ENCODE measurements at places on chromosomes 11 and 22. TPM values are rescaled to one million over a fixed set of nuclear protein-coding genes. Genes with fewer than 3 reads are reported as not detected.

GRCh38 chr22:38754751-38755154, 1.0 kb downstream of the SUN2 start:
- DNase-seq: no peak

GRCh38 chr11:44939673-44940395, 10.8 kb downstream of the TP53I11 start:
- no peak for DNase-seq

GRCh38 chr11:14380947-14381561, 22.1 kb upstream of the RRAS2 start:
- DNase-seq: peak; percentile 91

DNA sequence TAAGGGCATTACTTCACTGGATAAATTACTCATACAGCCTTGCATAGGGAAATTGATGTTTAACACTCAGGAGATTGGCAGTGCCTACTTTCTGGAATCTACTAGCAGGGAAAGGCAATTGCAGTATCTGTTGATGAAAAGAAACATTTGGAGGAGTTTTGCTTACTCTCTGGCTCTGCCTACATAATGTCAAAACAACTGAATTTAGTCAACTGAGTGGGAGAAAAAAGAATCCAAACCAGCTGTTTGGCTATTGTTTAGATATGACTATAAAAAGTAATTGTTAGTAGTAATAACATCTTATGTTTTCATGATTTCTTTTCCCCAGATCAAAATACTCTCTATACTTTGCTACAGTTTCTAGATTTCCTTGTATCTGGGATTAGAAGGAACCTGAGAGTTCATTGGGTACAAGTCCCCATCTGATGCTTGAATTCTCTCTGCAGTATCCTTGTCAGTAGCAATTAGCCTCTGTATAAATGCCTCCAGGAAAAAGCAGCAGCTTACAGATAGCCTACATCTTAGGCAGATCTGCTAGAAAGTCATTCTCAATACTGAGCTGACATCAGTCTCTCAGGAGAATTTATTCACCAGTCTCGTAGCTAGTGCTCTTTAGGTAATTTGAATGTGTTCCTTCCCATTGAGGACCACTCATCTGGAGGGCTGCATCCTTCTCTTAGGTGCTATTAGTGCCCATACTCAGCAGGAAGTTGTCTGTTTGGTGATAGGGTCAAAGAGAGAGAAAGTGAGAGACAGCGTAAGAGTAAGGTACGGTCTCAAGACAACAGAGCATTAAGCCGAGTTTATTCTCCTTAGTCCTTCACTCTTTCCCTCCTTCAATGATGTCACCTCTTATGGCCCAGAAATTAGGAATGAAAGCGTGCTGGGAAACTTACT, 185.9 kb upstream of the CCDC90B start:
- no peak for DNase-seq

DNA sequence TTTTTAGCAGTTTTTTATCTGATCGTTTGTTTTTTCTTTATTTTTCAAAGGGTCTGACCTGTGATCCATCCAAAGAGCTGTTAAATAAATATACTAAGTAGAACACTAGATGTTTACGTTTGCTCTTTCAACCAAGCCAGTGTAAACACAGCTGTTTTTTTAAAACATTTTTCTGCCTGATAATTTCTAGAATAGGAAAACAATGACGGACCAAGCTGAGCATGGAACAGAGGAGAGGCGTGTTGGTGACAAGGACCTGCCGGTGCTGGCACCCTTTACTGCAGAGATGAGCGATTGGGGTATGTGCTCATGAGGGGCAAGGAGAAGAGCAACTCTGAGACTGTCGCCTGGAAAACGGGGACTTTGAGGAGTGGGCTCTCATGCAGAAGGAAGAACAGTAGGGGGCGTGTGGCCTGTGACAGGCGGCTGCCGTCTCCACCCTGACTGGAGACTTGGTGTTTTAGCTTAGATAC, 28.6 kb upstream of the PANX2 start:
- DNase-seq: no peak

DNA sequence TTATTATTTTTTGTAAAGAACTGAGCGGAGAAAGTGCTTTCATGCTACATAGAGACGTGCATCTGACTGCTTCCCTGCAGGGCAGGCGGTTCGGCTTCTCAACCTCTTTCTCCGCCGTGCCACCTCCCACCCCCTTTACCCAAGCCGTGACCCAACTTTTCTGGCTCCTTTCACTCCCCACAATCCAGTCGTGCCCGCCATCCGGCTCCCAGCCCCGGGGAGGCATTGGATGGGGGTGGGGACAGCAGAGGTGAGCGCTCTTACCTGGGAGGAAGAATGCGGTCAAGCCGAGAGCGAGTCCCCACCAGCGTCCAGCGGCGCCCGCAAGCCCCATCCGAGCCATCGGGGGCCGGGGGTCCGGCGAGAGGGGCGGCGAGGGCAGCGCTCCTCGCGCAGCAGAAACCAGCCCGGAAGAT, 781 bp downstream of the NECTIN1 start:
- no peak for DNase-seq

DNA sequence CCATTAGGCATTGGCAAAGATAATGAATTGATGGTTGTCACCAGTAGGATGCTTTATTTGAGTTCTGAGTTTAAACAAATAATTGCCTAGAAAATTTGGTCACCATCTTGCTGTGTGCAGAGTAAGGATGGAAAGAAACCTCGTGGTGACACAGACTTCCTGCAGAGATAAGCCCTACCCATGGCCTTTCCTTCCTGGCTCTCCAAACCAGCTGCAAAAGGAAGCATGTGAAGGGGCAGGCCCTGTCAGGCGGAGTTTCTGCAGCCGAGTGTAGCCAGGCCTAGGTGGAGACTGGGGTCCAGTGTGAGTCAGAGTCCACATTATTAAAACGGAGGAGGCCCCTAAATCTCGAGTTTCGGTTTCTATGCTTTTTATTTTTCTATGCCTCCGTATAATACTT, 83.1 kb upstream of the ADSL start:
- DNase-seq: no peak

DNA sequence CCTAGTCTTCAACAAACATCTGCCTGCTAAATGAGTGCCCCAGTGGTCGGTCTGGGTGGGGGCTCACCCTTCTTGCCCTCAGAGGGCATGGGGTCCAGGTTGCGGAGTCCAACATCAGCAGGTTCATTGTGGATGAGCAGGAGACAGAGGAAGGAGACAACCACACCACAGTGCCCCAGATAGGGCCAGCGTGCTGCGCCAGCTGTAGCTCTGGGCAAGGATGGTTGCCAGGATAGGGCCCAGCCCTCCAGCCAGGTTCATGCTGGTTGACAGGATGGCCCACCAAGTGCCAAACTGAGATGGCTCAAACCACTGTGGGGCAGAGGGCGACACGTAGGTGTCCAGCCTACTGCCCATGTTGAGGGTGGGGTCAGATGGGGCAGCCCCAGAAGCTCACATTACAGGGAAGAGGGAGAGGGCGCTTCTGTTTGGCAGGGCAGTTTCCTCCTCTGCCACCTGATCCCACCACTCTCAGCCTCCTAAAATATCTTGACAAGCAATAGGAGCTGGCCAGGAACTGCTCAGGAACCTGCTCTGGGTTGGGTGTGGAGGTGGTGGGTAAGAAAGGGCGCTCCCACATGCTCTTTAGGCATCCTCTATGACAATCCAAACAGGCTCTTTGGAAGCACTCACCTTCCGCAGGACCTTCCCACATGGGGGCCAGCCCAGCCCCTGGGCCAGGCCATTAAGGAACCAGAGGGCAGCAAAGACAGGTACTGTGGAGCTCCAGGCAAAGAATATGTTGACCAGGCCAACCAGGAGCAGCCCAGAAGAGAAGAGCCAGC, 2.9 kb downstream of the SLC37A4 start:
- DNase-seq: peak; percentile 52

DNA sequence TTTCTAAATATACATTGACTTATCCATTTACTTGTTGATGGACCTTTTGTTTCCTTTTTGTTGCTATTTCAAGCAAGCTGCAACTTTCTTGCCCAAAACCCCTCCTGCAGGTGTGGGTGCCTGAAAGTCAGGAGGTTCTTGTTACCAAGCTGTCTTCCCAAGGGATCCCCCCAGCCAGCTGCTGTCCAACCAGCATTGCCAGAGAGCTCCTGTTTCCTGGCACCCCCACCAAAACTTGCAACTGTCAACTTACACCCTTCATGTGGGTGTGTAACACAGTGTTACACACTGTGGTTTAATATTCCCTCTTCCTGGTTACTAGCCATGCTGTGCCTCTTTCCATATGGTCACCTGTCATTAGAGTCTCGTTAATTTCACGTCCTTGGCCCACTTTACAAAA, 1.6 kb upstream of the KRTAP5-1 start:
- DNase-seq: peak; percentile 12

GRCh38 chr22:46569848-46570695, 32.7 kb upstream of the CELSR1 start:
- peak; percentile 79 for DNase-seq

DNA sequence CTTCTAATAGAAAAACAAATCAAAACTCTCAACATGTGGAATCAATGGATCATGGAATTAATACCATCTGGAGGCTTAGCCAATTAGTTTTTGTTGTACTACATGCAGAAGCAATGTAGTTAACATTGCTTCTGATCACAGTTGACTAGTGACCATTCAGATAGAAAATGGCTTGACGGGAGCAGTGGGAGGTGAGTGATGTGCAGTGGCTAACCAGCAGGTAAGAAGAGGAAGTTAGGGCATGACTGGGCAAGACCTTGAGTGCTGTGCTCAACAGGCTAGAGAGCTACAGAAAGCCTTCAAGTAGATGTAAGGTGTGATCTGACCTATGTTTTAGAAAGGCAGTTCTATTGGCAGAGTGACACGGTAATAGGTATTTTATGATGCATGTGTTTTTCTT, 60.7 kb upstream of the ALKBH3 start:
- DNase-seq: no peak

The UBQLNL gene
- 0.41 TPM for total RNA-seq

The P2RY2 gene
- total RNA-seq: not detected

The OR8D4 gene
- not detected for total RNA-seq

The MFRP gene
- not detected for total RNA-seq

The UQCC3 gene
- total RNA-seq: 5.5 TPM

The OR5A1 gene
- not detected for total RNA-seq

The MRGPRF gene
- 1.6 TPM for total RNA-seq
